Osteocyte (in vitro differentiated cells): ENCODE measurements at places on chromosomes 1 and 21. TPM values are rescaled to one million over a fixed set of nuclear protein-coding genes. Genes with fewer than 3 reads are reported as not detected.

The AK5 gene
- total RNA-seq = 31.5 and 38.1 TPM in 2 replicates

The MRPL24 gene
- total RNA-seq = 52.6 and 55.8 TPM in 2 replicates

DNA sequence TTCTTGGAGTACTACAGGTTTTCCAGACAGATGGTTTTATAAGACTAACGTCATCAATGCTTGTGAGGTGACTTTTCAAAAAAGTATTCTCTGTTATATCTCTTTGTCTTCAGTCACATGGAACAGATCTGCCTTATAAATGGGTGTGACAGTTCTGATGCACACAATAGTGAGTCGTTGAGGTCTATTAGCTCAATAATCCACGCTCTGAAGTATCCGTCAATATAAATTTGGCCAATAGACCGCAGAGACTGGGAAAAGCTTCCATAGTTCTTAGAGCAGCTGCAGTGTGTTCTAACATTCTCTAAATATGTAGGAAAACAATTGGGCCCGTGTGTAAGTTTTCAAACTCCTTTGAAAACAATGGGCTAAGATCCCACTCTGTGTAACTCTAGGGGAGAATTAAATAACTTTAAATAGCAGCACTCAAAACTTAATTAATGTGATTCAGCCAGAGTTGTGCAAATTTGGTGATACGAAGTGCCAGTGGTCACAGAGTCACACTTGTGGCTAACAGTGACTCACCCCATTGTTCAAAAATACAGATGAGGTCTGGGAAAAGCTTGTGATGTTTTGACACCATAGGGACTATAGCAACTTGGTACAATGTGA, 316.0 kb downstream of the LMO4 start:
- no peaks in the 10 kb centered on the region for H3K36me3 ChIP-seq
- H3K4me1 ChIP-seq = peaks cover 1% of the 10 kb centered on the region
- peaks cover 5% of the 10 kb centered on the region for H3K27me3 ChIP-seq
- DNase-seq = no peak

The FCER1G gene
- total RNA-seq = not detected in 2 replicates

- no peaks in the 10 kb centered on the region for H3K27me3 ChIP-seq
- no peak for DNase-seq
- peaks cover 18% of the 10 kb centered on the region for H3K4me1 ChIP-seq
- peak overlapping the region; percentile 100 for H3K4me3 ChIP-seq
These were observed 588 bp upstream of the PACC1 start for GRCh38 chr1:212415107-212415841.
